RWPE2 (cell line): ENCODE measurements at places on chromosomes 5 and 9.

DNA sequence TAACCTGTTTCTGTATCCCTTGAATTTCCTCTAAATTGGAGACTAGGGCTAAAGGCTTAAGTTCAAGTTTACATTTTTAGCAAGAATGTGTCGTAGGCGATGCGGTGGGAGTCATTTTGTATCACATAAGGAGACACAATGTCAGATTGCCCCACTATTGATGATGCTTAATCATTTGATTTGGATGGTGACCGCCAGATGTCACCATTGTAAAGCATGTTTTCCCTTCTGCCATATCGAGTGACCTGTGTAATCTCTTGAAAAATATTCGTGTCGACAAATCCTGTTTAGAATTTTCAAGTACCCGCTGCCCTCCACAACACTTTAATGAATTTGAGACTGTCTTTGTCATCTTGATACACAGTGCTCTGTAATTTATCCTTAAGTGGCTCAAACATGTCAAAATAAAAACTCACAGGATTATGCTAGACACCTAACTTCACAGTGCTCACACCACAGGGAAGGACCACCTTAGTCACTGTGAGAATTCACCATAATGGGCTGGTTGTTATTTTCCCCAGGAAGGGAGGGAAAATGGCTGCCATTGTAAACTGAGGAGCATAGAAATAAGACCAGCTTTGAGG lies 34.5 kb upstream of the SLC46A2 start:
- DNase-seq: no peak

DNA sequence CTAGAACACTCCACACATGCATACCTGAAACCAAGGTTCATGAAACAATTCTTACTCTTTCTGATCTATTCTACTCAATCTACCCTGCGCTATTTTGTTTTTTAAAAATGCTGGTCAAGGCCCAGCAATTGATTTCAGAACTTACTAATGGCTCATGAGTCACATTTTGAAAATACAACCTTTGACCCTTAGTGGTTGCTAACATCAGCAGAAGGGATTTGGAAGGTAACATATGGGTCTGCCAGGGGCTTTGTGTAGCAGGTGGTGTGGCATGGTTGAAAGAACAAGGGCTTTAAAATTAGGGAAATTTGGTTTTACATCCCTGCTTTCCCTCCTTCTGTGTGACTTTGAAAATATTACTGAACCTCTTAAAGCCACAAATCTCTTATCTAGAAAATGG lies 101.4 kb downstream of the ATG10 start:
- DNase-seq: no peak

- no peak for DNase-seq
Measured at GRCh38 chr5:127002390-127002789, 28.0 kb downstream of the MARCHF3 start.

DNA sequence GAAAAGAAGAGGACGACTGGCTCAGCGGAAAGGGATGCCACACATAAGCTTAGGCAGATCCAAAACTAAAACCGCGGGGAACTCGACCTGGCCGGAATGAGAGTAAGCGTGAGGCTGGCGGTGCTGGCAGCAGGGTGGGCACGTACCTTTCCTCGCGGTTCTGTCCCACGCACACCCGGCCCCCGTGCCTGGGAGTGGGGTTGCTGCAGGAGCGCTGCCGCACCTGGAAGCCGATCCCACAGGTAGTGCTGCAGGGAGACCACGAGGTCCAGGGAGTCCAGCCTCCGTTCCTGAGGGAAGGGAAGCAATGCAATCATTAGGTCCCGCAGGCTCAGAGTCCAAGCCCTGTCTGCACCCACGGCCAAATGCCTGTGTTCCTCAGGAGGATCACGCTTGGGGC lies 427.0 kb downstream of the SEMA5A start:
- DNase-seq: no peak

DNA sequence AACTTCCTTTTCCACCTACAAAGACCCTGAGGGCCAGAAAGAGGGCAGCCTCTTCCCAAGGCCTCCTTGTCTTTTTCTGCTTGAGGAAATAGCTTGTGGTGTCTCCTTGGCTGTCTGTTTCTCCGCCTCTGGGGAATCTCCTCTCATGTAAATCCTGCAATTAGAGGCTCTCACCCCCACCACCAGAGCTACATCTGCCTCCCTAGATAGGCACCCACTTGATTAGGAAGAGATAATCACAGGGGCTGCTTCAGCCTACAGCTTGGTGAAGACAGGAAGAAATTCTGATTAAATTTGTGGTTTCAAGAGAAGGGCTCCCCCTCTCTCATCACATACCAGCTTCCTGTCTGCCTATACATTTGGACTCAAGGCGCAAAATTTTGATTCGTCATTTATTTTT lies 75.6 kb downstream of the TLR4 start:
- DNase-seq: no peak

DNA sequence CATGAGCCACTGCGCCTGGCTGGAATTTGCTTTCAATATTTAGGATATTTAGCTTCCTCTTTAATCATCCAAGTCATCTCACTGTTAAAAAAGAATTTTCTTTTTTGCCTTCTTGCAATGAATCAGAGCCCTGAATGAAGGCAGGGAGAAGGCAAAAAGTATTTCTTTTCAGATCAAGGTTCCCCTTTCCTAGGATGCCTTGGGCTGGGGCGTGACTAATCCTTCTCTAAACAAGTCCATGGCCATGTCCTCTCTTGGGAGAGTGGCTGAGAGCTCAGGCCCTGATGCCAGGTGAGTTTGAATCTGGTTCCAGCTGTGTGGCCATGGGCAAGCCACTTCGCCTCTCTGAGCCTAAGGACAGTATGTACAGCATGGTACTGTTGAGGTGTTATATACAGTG lies 84.8 kb upstream of the NEURL1B start:
- no peak for DNase-seq

- DNase-seq: no peak
Measured at GRCh38 chr5:34728236-34728635, 72.1 kb downstream of the RAI14 start.

DNA sequence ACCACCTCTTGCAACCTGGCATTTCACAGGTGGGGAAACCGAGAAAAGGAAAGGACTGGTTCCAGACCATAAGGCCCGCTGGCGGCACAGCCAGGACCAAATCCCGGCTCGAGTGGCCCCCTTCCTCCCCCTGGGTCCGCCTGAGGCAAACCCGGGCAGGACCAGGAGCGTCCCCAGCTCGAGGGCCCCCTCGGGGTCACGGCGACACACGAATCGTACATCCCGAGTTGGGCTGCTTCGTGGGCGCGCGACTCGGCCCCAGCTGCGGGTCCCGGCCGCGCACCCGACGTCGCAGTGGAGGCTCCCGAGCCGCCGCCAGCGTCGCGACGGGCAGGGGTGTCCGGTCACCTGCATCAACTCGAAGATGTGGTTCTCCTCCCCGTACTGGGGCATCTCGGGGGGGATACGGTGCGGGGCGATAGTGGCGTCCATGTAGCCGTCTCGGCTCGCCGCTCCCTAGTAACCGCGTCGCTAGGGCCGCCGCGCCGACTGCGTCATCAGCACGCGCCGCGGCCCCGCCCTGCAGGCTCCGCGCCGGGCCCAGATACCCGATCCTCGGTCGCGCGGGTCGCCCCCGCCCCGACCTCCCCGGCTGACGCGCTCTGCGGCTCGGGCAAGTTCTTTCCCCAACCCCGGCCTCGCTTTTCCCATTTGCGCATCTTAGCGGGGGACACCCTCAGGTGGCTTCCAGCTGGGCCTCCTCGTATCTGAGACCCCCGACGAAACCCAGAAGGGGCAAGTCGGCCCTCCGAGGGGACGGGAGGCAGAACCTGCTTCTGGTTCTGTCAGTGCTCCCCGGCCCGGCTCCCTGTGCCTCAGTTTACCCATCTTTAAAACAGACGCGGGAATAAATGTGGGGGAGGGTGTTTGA lies at the start of gene AK8:
TSS of gene AK8 (minus strand) at position 461 of the 871 bp plus-strand sequence. CDS start at position 432, 29 bp downstream.
- DNase-seq: peak; percentile 56
